NCI-H2081 (cell line): ENCODE measurements at places on chromosomes 6 and 20.

- DNase-seq = no peak
These were observed 13.8 kb upstream of the SDHAF4 start for GRCh38 chr6:70552974-70553373.

GRCh38 chr6:147904416-147904815, 395.9 kb downstream of the SAMD5 start:
- DNase-seq = no peak

DNA sequence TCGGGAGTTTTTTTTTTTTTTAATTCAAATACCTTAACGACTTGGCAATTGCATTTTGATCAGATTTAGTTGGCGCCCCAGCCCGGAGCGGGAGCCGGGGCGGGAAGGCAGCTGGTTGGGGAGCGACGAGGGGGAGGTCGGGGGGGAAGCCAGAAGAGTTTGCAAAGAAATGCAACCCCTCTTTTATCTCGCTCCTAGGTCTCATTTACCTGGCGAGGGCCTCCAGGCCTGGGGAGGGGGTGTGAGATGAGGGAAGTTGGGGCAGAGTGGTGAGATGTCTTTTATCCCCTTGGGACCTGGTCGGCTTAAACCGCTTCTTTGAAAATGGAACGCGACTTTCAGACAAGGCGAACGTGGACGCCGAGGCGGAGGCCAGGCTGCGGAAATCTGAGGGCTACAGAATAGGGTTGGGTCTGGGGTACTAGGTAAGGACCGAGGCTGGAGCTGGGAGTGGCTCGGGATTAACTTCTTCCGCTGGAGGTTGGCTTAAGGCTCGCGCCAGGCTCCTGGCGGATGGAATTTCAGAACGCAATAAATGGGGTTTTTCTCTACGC, 40.3 kb downstream of the NCR2 start:
- no peak for DNase-seq

DNA sequence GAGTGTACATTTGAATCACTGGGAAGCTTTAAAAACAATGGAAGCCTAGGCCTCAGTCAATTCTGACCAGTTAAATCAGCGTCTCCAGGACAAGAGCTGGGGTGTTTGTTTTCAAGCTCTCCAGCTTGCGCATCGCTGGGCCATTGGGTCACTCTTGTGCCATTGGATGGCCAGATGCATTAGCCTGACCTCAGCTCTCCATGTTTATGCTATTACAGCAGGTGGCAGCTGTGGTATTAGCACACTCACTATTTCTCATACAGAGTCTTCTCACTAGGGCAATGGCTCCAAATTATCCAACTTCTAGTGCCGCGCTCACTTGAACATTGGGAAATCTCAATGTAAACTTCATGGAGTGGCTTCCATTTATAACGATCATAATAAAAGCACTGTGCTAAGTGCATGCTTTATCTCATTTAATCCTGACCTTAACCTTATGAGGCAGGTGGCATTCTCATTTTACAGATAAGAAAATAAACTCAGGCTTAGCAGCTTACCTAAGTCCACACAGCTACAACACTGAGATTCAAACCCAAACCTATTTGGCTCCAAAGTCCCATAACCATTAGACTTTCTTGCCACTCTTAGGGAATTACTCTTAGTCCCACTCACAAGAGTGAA, 108.8 kb downstream of the PPP1R14C start:
- DNase-seq = no peak

DNA sequence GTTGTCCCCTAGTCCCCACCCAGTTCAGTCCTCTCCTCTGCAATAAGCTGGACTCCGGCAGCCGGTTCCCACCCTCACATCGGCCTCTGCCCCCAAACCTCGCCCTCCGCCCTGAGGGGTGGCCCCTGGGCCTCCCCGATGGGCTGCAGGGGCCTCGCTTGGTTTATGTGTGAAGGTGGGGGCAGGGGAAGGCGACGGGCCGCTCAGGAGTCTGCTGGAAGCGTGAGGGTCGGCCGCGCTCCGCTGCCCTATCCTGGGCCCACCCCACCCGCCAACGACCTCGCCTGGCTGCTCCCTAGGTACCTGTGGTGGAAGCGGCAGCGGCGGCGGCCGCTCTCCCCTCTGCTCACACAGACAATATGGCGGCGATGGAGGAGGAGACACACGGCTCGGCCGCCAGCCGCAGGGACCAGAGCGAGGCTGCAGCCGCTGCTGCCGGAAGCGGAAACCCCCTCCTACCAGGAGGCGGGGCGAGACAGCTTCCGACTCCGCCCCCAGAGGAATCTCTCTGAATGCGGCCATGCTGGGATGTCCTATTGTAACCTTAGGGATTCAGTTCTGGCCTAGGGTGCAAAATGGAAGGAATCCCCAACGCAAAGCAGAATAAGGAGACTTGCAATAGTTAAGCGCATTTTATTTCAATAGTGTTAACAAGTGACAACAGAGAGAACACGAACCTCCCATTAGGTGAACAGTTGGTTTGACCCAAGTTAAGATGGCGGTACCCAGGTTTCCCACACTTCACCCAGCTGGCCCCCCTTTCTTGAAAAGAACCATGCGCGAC, at the start of gene CSNK2A1:
Gene CSNK2A1, minus strand, starts transcription at position 422 of the 784 bp plus-strand sequence. CDS start 35,239 bp downstream, outside the sequence.
- peak; percentile 93 for DNase-seq

DNA sequence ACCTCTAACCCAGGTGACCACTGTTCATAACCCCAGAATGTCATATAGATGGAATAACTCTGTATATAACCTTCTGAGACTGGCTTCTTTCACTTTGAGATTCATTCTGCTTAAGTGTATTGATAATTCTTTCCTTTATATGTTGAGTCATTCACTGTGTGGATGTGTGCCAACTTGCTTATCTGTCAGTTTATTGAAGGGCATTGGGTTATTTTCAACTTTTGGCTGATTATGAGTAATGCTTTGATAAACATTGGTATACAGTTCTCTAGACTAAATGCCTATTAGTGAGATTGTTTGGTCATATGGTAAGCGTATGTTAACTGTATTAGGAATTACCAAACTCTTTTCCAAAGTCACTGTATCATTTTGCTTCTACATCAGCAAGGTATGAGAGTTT, 453.4 kb upstream of the SPTLC3 start:
- no peak for DNase-seq

DNA sequence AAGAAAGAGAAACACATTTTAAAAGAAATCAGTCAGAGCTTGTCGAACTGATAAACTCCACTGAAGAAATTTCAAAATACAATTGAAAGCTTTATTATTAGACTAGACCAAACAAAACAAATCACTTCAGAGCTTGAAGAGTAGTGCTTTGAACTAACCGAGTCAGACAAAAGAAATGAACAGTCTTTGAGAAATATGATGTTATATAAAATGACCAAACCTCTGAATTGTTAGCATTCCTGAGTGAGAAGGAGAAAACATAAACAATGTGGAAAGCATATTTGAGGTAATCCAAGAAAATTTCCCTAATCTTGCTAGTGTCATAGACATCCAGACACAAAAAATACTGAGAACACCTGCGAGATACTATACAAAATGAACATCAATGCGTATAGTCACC, 13.2 kb upstream of the CST4 start:
- no peak for DNase-seq

- DNase-seq = no peak
These were observed 60.5 kb downstream of the GJA10 start for GRCh38 chr6:89954721-89955148.

DNA sequence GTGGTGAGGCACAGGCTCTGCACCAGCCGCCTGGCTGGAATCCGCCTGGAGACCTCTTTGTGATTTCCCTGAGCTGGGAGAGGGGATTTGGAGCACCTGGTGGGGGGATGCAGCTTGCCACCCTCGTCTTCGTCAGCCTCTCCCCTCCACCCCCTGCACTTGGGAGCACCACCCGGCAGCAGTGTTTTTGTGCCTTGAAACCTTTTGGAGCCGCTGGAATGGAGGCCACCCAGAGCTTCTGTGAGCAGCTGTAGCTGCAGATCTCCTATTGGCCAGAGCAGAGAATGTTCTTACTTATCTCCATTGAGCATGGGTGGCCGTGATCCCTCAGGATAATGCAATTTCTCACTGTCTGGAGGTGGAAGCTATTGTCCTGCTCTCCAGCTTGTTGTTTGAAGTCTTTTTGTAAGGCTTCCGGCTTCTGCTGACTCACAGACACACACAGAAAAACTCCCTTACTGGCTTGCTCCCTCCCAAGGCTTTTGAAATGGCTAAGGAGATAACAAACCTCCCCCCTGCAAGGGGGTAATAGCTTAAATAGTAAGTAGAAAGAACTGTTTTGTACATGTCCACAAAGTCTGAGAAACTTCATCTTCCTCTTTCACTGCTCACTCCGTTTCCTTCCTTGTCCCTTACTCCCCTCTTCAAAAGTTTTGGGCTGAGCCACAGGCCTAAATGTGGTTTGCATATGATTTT, 271.2 kb downstream of the PRL start:
- DNase-seq = no peak

GRCh38 chr6:37171970-37172812, 2.2 kb downstream of the PIM1 start:
- peak; percentile 81 for DNase-seq

DNA sequence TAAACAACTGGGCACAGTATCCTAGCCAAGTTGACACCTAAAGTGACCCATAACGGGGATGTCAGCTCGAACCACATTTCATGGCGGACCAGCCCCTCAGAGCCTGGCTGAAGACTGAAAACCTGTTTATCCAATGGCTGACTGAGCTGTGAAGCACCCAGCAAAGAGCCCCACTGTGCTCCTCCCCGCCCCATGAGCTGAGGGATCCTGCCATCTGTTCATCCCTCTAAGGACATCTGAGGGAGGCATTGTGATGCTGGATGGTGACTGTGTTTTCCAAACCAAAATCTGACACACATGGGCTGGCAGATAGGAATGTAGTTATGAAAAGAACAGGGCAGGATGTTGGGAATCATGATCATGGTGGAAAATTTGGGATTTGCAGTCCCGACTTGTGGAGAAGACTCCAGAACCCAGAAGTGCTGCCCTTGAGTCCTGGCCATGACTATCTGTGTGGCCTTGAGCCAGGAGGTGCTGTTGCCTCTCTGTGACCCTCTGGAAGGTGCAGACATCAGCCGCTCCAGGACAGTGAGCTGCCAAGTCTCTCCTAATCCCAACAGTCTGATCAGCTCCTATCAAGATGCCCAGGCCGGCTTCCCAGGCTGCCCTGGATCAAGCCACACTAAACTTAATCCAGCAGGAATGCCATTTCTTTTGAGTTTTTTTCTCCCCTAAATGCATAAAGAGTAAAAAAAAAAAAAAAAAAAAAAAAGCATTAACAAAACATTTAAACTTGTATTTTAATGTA, 5.7 kb downstream of the EDN3 start:
- DNase-seq = no peak

DNA sequence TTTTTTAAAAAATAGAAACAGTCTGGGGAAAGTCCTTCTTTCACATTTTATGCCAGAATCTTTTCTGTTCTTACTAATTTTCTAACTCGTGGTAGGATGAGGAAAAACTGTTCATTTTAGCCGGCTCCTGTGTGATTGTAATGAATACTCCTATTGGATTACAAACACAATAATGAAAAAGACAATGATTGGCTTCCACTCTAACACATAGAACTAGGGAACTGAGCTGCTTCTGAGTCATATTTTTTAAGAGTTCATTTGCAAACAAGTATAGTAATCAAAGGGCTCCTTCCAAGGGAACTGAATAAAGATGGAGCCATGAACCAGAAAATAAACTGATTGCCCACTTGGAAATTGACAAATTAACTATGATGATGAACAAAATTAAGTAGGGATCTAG, 265.3 kb upstream of the TCF21 start:
- DNase-seq = no peak

- DNase-seq = no peak
These were observed 23.4 kb downstream of the THBS2 start for GRCh38 chr6:169230322-169230665.

DNA sequence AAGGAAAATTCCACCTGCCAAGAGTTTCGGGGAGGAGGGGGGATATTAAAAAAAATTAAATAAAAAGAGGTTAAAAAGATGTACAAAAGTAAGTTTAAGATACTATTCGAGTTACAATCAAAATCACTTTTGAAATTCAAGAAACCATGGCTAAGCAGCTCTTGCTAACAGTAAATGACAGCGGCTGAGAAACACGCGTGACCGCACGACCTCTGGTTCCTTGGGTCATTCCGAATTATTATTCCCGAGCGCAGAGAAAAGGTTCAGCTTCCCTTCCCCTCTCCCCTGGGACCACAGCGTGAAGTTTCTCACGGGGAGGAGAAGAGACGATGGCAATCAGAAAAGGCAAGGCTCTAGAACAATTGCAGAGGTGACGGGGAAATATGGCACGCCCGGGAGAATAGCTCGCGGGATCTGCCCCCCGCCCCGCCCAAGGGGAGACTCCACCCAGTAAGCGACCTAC, 496 bp downstream of the TMEM242 start:
- DNase-seq = no peak

DNA sequence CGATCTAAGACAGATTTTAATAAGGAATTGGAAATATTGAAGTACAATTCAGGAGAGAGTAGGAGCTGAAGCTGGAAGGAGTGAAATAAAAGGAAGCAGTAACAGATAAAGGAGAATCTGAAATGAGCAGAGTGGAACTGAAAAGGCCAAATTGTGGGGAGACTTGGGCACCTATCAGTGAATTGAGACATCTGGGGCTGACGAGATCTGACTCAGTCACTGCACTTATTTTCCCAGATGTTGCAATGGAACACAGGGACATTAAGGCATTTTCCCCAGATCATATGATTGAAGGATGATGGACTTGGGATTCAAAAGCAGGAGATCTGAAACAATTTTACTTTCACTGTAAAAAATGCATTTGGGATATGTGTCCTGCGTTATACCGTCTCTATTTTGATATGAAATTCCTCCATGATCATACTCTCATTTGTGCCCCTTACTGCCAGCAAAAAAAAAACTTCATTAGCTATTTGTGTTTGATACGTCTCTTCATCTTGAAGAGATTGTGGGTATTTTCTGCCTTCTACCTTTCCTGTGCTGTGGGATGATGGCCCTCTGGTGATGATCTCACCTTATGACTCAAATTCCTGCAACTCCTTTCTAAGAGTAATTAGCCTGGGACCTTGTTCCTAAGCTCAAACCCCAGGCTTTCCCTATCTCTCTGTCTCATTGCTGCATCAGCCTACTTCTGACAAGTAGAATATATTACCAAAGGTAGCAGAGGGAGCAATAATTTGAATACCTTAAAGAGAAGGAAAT, 278.5 kb upstream of the MAN1A1 start:
- DNase-seq = no peak

DNA sequence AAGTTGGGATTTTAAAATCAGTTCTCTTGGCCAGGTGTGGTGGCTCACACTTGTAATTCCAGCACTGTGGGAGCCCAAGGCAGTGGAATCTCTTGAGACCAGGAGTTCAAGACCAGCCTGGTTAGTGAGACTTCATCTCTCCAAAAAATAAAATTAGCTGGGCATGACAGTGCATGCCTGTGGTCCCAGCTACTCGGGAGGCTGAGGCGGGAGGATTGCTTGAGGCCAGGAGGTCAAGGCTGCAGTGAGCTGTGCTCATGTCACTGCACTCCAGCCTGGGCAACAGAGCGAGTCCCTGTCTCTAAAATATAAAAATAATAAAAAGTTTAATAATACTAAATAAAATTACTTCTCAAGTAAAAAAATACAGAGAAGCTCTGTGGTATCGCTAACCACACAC, 77.5 kb downstream of the FOXA2 start:
- no peak for DNase-seq

GRCh38 chr20:56924292-56925081, 295.4 kb downstream of the TFAP2C start:
- no peak for DNase-seq

GRCh38 chr20:41335591-41335990, 5.0 kb upstream of the LPIN3 start:
- no peak for DNase-seq
